ENCODE measurements at places on chromosomes 4 and X. TPM values are rescaled to one million over a fixed set of nuclear protein-coding genes. Genes with fewer than 3 reads are reported as not detected.

The CTBP1 gene
- total RNA-seq, result 135 TPM

The TCEAL1 gene
- total RNA-seq, result 38.9 TPM

The CTAG2 gene
- total RNA-seq, result not detected

The PPP4R3C gene
- total RNA-seq, result not detected

The FRG1 gene
- total RNA-seq, result 39.9 TPM

The PLP1 gene
- total RNA-seq, result not detected
